Activated naive CD4-positive, alpha-beta T cell treated with anti-CD3 and anti-CD28 coated beads, Interleukin-2, amount 50 U/mL, for 72 hours (primary cell): ENCODE measurements at places on chromosomes 11 and 22.

GRCh38 chr22:20254975-20255946 is 12.9 kb downstream of the RTN4R start:
- DNase-seq, result no peak

- DNase-seq, result no peak
Observed at GRCh38 chr22:46737976-46738646, at the start of gene CERK. CERK (minus strand) TSS chr22:46738252; CDS start chr22:46738148, 104 bp downstream.

DNA sequence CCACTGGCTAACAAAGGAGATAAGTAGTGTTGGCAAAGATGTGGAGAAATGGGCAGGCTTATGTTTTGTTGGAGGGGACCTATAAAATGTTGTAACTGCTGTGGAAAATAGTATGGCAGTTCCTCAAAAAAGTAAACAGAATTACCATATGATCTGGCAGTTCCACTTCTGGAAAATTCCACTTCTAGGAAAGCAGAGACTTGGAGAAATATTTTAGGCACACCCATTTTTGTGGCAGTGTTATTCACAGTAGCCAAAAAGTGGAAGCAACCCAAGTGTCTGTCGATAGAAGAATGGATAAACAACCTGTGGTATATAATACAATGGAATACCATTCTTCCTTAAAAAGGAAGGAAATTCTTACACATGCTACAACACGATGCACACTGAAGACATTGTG is 57.0 kb upstream of the ADORA2A start:
- no peak for DNase-seq

GRCh38 chr11:31237819-31238760 is 131.4 kb downstream of the DCDC1 start:
- no peak for DNase-seq

GRCh38 chr11:120256178-120256577 is 16.2 kb downstream of the POU2F3 start:
- no peak for DNase-seq

GRCh38 chr22:48218889-48219420 is 1456.5 kb downstream of the TBC1D22A start:
- no peak for DNase-seq

GRCh38 chr11:4960877-4961276 is 5.4 kb upstream of the OR51A2 start:
- DNase-seq, result no peak

- no peak for DNase-seq
Observed at GRCh38 chr11:14018441-14018840, 55.9 kb downstream of the SPON1 start.

DNA sequence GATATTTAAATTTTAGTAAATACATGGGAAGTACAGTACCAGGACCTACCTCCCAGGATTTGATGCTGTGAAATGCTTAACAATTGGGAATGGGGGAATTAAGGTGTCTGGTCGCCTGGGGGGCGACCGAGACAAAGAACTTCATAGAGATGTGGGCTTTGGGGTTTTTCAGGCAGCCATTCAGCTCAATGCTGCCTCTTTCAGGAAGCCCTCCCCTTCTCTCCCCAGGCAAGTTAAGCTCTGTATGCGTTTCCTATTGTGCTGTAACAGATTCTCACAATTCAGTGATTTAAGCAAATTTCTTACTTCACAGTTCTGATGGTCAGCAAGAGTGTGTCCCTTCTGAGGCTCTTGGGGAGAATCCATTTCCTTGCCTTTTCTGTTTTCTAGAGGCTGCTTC is 53.8 kb downstream of the KIAA1671 start:
- no peak for DNase-seq

- no peak for DNase-seq
Observed at GRCh38 chr11:29263971-29264682, 752.7 kb downstream of the KCNA4 start.

GRCh38 chr11:114762408-114762807 is 84.1 kb downstream of the NXPE2 start:
- DNase-seq, result peak; percentile 20

DNA sequence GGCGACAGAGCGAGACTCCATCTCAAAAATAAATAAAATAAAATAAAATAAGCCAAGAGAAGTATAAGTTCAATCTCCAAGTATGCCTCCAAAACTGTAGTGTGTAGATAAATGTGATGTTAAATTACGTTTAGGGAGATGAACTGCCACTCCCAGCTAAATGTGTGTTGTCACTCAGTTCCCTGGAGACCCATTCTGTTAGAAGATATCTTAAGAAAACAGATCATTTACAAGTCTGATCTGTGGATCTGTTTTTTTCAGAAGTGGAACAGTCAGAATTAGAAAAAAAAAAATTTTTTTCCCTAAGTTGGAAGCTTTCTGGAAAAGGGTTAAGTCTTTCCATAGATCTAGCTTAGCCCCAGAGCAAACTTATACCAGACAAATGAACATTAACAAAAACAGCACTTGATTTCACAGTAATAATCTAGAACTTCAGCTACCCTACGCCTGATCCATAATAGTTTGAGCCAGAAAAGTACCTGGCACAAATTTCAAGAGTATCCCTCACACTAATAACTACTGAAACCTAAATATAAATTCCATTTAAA is 18.2 kb downstream of the CELF1 start:
- no peak for DNase-seq

GRCh38 chr11:3022300-3022967 is 30.3 kb upstream of the NAP1L4 start:
- no peak for DNase-seq

- no peak for DNase-seq
Observed at GRCh38 chr11:130653838-130654636, 205.6 kb downstream of the ADAMTS15 start.

DNA sequence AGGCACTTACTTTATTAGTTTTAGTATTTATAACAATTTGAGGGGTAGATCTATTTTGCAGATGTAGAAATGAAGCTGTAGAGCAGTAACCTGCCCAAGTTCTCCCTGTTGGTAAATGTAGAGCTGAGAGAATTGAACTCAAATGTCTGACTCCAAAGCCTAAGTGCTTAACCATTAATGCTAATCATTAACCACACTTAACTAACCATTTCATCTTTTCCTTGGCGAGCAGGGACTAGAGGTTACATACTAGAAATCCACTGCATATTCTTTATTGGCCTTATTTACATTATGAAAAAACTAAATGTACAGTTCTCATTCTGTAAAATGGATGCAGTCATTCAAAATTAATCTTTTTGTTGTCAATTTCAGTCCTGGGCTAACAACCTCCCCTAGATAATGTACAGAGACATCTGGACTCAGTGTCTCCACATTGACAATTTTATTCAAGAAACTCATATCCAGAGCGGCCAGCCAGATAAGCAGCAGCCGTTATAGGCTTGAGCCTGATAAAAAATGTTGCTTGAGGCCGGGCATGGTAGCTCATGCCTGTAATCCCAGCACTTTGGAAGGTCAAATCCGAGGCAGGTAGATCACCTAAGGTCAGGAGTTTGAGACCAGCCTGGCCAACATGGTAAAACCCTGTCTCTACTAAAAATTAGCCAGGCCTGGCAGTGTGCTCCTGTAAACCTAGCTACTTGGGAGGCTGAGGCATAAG is 76.7 kb upstream of the PICALM start:
- DNase-seq, result no peak

DNA sequence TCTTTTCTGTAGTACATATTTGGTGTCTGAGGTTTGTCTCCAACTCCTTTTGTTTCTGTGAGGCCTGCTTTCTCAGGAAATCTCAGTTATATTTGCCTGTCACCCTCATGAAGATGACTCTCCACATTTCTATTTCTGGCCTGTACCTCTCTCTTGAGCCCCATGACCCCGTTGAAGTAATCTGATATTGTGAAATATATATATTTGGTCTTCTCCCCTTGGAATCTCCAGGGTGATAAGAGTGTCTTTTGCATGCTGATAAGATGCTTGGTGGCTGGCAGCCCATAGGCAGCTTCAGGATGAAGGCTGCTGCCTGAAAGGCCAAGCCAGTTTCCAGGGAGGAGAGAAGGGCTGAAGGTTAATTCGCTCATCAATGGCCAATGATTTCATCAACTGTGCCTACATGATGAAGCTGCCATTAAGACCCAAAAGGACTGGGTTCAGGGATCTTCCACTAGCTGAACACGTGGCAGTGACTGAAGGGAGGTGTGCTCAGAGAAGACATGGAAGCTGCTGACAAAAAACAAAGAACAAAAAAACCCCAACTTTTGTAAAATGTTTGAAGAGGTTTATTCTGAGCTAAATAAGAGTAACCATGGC is 67.4 kb downstream of the MICAL2 start:
- DNase-seq, result no peak

- no peak for DNase-seq
Observed at GRCh38 chr22:41324821-41325528, 23.6 kb downstream of the ZC3H7B start.

DNA sequence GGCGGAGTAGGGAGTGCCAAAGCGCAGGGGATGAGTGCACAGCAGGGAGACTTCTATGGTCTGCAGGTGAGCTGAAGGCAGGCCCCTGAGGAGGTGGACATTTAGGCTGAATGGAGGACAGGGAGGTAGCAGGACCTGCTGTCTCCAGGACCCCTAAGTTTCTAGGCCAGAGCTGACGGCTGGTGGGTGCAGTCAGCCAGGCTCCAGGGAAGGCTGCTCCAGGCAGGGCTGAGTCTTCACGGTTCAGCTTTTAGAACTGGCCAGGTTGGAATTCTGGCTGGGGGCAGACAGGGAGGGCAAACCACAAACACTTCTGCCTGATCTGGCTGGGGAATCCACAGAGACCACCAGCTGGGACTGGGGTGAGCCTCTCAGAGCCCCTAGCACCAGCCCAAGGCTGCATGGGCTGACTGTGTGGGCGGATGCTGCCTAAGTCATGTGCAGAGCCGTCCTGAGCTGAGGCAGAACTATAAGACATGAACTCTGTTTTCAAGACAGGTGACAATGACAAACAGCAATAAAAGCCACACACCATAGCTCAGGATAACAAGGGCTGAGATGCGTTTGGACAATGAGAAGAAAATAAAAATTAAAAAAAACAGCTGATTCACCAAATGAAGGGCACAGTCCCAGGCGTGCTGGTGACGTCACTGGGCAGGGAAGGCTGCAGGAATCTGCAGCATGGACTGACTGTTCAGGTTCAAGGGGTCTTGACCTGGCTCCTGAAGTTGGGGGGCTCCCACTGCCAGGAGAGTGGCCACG is 10.4 kb upstream of the MALAT1 start:
- DNase-seq, result no peak

GRCh38 chr11:111397034-111397433 is 18.0 kb upstream of the POU2AF1 start:
- DNase-seq, result no peak

DNA sequence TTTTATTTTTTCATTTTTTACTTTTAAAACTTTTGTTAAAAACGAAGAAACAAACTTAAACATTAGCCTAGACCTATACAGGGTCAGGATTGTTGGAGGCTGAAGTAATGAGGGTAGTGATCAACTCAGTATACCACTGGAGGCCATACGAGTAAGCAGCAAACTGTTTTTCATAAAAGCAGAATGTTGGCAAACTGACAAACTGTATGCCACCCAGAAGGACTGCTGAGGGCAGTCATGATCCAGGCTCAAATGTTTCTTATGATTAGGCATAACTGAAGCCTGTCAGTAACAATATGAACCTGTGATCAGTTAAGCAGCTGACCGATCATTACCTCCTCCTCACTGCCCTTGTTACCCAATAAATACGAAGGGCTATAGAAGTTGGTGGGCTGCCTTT is 10.2 kb upstream of the SC5D start:
- DNase-seq, result no peak

- DNase-seq, result no peak
Observed at GRCh38 chr11:47111318-47111804, 65.3 kb downstream of the ARFGAP2 start.

DNA sequence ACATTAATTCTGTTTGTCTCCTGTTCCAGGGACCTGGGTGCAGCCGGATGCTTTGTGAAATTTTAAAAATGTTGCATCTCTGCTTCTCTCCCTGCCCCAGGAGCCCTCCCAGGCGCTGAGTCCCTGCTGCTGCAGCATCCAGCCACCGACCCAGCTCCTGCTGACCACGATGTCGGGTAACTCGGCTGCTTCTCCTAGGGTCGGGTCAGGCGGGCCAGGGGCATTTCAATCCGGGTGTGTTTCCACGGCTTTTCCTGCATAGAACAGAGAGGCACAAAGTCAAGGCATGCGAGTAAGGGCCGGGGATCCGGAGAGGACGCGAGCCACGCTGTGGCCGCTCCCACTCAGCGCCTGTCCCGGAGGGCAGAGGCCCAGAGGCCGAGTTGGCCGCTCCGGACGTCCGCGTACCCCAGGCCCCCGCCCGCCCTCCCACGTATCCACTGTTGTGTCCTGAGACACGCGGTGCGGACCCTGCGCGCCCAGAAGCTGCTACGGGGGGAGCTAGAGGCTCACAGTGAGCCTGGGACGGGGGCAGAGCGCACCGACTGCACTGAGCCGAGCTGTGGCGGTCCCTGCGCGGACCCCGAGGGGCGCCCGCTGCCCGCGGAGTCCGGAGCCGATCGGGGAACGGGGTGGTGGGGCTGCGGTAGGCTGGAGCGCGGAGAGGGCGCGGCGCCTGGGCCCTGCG is at the start of gene POU2AF3:
Gene POU2AF3 (plus strand): TSS at position 134 of the 688 bp plus-strand sequence. CDS start 36 bp downstream, at position 170.
- DNase-seq, result no peak

GRCh38 chr11:2707736-2708135 is 7.9 kb upstream of the KCNQ1OT1 start:
- DNase-seq, result no peak

DNA sequence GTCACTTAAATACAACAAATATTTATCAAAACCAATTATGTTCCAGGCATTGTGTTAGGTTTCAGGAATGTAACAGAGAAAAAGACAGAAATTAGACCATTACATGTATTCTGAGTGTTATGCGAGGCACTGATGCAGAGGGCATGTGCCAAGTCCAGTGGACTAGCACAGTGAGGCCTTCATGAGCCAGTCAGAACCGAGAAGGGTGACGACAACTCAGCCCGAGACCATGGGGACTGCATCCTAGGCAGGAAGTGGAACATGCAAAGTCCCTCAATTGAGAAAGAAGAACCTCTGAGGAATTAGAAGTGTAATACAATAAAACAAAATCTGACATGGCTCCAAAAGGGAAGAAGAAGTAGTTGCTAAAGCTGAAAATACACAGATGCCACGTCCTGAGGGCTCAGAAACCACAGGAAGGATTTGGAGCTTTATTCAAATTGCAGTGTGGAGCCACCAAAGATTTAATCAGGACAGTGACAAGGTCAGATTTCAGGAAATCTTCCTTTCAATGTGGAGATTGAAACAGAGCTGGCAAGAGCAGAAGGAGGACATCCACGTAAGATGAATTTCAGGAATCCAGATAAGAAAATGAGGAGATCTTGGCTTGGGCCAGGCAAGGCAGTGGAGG is 529.6 kb downstream of the NTM start:
- no peak for DNase-seq
